ENCODE measurements at places on chromosomes 5 and 9.

- DNase-seq: peak; percentile 8
Measured at GRCh38 chr9:122991370-122991830, 42.1 kb upstream of the GPR21 start.

DNA sequence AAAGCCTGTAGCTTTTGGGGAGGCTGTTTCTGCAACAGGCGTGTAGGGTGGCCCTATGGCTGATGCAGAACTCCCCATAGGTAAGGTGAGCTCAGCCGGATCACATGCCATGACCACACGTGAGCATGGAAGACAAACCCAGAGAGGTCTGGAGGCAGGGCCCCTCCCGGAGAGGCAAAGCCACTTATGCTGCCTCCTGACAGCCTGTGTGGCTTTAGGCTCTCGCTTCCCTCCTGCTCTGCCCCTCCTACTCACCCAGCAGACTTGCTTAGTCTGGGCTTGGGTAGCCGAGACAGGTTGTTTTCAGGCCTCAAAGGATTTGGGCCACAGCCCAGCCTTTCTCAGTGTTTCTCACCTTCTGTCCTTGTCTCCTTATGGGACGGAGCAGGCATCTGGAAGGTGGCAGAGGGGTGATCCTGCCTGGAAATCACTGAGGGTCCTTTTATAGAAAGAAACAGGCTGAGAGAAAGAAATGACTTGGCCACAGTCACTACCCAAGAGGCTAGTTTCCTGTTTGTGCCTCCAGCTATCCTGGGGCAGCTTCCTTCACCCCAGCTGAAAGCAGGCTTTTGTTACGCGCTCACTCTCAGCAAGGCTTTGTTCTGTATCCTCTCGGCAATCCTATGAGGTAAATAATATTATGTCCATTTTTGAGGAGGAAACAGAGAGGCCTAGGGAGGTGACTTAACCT lies 89.9 kb downstream of the DAB2IP start:
- DNase-seq: no peak

DNA sequence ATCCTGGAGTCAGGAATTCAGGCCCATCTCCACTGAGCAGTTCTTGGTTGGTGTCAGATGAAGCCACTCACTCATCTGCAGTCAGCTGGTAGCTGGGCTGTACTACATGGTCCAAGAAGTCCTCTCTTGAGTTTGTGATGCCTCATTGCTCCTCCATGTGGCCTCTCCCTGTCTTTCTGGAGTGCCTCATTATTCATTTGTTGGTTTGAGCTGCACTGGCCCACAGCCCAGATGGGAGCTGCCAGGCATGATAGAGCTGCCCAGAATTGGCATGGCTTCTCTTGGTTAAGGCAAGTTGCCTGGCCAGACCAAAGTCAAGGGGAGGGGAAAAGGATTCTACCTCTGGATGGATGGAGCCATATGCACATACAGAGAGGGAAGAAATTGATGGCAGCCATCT lies 8.0 kb downstream of the PTCD2 start:
- DNase-seq: no peak

DNA sequence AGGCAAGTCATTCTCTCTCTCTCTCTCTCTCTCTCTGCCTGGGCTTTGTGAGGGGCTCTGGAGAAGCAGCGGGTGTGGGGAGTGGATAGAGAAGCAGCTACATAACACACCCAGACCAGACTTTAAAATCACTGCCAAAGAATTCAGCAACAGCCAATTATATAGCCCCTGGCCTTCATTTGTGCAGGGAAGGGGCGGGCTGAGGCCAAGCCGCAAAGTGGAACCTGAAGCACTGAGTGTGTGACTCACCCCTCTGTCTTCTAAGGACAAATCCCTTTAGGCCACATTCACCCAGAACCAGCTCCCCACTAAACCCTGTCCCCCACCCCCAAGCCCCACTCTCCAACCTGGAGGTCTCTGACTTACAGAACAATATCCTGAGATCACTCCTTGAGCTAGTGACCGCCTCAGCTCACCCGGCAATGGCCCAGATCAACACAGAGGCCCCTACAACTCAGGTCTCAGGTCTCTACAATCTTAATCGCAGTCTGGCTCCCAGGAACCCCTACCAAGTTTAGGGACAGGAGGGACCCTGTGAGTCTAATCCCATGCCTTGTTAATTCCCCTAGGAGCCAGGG lies 6.0 kb downstream of the B4GALT1 start:
- DNase-seq: peak; percentile 22

GRCh38 chr5:67021031-67021430 lies 175.6 kb downstream of the CD180 start:
- no peak for DNase-seq

DNA sequence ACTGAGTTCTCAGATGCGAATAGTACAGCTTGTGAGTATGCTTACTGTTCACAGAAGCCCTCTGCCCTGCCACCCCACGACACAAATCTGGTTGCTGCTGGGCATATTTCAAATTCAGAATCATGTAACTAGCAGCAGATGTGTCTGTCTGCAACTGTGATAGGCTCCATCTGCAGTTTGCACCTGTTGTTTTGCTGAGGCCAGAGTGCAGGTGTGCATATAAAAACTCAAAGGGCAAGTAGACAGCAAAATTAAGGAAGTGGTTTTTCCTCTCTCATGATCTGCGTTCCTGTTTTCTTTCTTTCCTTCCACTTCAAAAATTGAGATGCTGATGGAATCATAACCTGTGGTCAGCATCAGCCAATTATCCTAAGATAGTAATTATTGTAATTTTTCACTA lies 1000.5 kb downstream of the PTPRD start:
- DNase-seq: no peak

GRCh38 chr9:22036866-22037626 lies 27.9 kb upstream of the CDKN2B start:
- no peak for DNase-seq

GRCh38 chr5:159050316-159051143 lies 49.2 kb downstream of the EBF1 start:
- no peak for DNase-seq

Data from activated T-helper 2 cell treated with anti-CD3 and anti-CD28 coated beads, Interferon-gamma antibody, Interleukin-2, Interleukin-4, amounts not matched to agents 10 μg/mL and 5 μg/mL and 100 μg/mL, durations not matched to agents 14 hours and 24 hours and 36 hours (primary cell).